ENCODE measurements at places on chromosomes 1 and 21. TPM values are rescaled to one million over a fixed set of nuclear protein-coding genes. Genes with fewer than 3 reads are reported as not detected.

The GCLM gene
- total RNA-seq: 109 TPM

The RNF207 gene
- total RNA-seq: 13.5 TPM

The TRIM67 gene
- total RNA-seq: 0.28 TPM

The SPRR2F gene
- not detected for total RNA-seq

The HES2 gene
- 3.1 TPM for total RNA-seq

The SPRR5 gene
- not detected for total RNA-seq

The DDAH1 gene
- total RNA-seq: 7.6 TPM

The OR2L8 gene
- not detected for total RNA-seq

The MSH4 gene
- 0.03 TPM for total RNA-seq

The TTC39A gene
- 1.1 TPM for total RNA-seq

The RIPPLY3 gene
- total RNA-seq: 0.73 TPM

The FABP3 gene
- not detected for total RNA-seq

The SPATA45 gene
- total RNA-seq: not detected

Measured in A549 treated with DMSO at 1 μM for 4 hours (cell line).